Activated naive CD8-positive, alpha-beta T cell treated with anti-CD3 and anti-CD28 coated beads for 36 hours (primary cell): ENCODE measurements at places on chromosomes 11 and 22.

- DNase-seq, result no peak
Measured at GRCh38 chr11:126186708-126187529, 24.5 kb downstream of the RPUSD4 start.

- peak; percentile 28 for DNase-seq
Measured at GRCh38 chr22:45101515-45102227, 62.1 kb upstream of the NUP50 start.

DNA sequence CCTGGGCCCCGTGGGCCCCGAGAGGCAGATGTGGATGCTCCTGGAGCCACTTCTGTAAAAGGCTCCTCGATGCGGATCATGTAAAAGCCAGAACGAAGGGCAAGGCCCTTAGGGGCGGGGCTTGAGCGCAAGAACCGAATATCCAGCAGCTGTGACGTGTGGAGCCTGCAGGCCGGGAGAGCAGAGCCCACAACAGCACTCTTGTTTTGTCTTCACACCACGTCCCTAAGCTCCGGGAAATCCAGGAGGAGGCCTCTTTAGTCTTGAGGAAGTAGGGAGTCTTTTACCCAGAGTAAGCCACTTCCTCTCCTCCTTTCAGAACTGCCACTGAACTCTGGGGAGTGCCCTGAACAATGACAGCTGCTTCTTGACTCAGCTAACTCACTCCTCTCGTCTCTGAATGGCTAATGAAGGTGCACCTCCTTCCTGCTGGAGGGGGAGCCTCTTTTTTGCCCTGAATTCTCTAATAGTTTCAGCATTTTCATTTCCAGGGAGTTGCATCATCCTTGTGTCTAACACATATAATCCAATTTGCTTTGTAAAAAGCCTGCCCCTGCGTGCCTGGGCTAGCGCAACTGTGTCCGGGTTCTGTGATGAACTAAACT, 12.5 kb downstream of the L3MBTL2 start:
- DNase-seq, result peak; percentile 45

DNA sequence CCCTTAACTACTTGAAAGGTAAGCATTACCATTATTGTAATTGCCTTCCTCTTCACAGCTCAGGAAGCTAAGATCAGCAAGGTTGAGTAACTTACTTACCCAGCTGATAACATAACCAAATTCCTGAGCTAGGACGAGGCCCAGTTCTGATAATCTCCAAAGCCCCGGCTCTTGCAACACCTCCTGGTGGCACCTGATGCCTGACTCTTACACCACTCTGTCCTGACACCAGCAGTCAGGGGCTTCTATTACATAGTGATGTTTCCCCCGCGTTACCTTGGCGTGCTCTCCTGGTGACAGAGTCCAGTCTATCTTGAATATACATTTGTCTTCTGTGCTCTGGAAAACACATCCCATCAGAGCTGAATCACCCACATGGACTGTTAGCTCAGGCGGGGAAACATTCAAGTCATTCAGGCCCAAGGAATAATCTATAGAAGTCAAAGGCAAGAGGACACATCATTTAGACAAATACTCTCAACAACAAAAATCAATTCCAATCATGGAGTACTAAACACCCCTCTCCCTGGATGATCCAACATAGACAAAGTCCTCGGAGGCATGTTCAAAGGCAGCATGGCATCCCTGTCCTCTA, 12.6 kb downstream of the JAML start:
- no peak for DNase-seq

DNA sequence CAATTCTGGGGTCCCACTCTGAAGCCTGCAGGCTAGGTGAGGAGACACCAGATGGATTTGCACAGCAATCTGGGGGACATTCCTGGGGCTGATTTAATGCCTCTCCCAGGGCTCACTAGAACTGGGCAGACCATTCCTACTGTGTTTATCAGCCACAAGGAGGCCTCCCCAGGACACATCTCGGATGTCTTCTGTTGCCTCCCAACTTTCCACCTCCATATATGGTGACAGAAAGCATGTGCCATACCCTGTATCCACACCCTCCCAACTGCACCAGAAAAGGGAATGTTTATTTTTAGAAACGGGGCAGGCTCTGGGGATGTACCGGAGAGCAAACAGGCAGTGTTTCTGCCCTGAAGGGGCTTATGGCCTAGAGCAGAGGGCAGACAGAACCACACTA, 181.8 kb downstream of the CSNK2A3 start:
- no peak for DNase-seq

DNA sequence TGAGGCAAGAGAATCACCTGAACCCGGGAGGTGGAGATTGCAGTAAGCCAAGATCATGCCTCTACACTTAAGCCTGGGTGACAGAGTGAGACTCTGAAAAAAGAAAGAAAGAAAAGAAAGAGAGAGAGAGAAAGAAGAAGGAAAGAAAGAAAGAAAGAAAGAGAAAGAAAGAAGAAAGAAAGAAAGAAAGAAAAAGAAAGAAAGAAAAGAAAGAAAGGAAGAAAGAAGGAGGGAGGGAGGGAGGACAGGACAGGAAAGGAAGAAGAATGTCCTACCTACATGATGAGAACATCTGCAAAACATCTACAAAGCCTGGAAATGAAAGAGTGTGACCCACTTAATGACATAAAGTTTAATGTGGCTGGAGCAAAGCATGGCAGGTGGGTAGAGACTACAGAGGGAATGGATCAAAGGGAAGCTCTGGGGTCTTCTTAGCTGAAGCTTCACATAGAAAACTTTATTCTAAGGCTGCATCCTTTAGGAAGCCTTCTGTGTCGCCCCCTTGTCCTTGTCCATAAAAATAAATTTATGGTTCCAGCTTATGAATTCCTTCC, 112.3 kb upstream of the ASPHD2 start:
- no peak for DNase-seq

DNA sequence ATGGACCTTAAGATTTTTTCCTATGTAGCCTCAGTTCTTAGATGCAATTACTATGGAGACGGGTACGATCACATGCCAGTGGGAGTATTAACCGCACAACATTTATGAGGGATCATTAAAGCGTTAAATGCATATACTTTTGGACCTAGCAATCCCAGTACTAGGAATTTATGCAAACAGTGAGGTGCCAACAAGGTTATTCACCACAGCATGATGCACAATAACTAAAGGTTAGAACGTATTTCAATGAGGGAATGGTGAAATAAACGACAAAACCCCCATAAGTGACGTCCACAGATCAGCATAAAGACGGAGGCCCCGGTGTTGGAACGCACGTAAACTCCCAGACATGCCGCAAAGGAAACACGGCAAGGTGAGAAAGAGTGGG, 539 bp downstream of the SIRT3 start:
- DNase-seq, result no peak

- DNase-seq, result no peak
Measured at GRCh38 chr11:113477321-113477720, 2.1 kb upstream of the DRD2 start.
